ENCODE measurements at places on chromosomes 6 and 20. TPM values are rescaled to one million over a fixed set of nuclear protein-coding genes. Genes with fewer than 3 reads are reported as not detected.

APOM gene
- total RNA-seq: 3.7 TPM

ZNF334 gene
- not detected for total RNA-seq

TMEM217 gene
- total RNA-seq: 0.53 TPM

FHL5 gene
- total RNA-seq: not detected

DSP gene
- total RNA-seq: 45.9 TPM

ENPP4 gene
- total RNA-seq: 0.29 TPM

Measured in A549 treated with Mapracorat at 1 μM for 4 hours (cell line).